Keratinocyte (primary cell): ENCODE measurements at places on chromosomes 13 and 19. TPM values are rescaled to one million over a fixed set of nuclear protein-coding genes. Genes with fewer than 3 reads are reported as not detected.

DNA sequence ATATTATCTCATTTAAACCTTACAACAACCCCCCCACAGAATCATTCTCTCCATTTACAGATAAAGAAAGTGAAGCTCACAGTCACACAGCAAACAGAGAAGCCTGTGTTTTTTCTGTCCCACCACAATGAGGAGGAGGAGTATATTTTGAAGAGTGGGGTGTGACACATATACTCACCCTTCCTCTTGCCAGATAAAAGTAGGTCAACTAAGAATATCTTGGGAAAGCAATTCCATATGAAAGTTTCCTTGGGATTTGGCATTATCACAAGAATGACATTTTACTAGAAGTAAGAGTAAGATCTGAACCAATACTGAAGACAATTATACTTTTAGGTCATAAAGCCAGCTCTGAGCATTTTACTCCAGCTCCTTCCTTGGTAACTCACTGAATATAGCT is 287.5 kb upstream of the HTR2A start:
- DNase-seq = no peak

SNRNP70 gene
- 116 to 186 TPM (median 149 TPM) in 3 replicates for polyA plus RNA-seq

DNA sequence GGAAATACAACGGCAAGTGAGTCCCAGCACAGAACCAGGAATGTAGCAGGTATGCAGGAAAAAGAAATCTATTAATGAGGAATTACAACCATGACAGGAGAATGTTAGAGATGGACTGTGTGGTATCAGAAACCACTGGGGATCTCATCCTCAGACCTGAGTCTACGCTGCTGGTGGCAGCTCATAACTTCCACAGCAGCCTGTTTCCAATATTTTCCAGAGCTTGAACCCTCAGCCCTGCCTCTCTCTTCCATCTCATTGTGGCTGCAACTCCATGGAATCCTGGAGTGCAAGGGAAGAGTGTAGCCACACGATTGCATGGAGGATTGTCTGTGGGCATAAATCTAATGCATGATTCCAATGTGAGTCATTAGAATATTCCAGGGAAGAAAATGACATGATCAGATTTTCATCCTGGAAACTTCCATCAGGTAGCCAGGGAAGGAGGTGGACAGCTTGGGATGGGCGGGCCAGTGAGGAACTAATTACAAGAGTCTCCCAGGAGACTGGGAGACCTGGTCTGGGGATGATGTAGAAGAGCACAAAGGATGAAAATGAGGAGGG is 14.9 kb downstream of the PLA2G4C start:
- no peak for DNase-seq

GRCh38 chr19:49213791-49214190 is 56.2 kb downstream of the TRPM4 start:
- DNase-seq = no peak

DNA sequence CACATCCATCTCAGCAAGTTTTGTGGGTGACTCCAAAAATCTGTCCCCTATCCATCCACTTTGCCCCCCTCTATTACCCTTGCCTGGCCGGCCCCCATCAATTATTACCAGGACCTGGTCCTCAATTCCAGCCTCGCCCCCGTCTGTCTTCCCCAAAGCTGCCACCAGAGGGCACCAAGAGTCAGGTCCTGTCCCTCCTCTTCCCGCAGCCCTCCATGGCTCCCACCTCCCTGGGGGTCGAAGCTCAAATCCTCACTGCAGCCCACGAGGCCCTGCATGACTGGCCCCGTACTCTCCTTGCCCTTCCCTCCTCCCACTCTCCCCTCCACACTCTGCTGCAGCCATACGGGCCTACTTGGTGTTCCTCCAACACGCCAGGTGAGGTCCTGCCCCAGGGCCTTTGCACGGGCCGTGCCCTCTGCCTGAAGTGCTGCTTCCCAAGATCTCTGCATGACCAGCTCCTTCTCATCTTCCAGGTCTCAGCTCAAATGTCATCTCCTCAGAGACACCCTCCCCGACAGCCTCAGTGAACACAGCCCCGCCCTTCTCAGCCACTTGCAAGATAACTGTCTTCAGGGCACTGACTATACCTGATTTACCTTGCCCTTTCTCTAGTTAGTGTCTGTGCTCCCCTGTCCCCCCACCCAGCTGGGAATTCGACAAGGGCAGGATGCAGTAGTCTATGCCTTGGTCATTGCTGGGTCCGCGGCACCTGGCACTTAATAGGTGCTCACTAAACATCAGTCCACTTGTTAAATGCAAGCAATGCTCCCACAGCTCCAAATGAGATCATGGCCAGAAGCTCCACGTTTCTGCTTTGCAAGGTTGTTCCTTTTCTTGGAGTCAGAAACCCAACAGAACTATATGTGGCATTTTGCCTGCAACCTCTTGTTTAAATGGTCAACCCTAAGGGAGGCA is 16.8 kb upstream of the SEMA6B start:
- DNase-seq = no peak

CYP2A6 gene
- not detected in 3 replicates for polyA plus RNA-seq

DNA sequence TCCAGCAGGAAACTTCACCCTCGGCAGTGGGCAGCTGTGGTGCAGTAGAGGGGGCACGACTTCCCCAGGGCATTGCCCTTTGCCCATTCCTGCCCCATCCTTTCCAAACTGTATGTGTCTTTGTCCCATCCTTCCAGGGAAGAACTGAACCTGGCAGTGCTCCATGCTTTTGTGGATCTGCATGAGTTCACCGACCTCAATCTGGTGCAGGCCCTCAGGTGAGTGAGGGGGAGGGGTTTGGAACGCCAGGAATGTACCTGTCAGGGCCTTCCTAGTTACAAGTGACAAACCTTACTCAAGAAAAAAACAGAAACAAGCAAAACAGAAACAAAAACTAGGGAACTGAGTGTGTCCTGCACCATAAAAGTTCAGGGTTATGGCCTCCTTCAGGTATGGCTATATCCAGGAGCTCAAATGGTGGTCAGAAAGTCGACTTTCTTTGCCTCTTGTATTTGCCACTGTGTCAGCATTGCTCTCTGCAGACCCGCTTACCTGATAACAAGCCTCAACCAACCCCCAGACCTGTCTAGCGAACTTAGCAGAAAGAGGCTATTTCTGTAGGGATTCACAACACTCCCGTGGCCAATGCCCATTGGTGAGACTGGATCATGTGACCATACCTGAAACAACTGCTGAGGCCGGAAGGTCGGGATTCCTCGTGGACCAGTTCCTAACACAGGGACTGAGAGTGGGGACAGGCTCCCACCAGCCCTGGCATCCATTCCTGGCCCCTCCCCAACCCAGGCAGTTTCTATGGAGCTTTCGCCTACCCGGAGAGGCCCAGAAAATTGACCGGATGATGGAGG is 4.2 kb downstream of the CYTH2 start:
- no peak for DNase-seq

CALM3 gene
- polyA plus RNA-seq = 245 to 556 TPM (median 411 TPM) in 3 replicates

GRCh38 chr13:30870049-30870884 is 35.8 kb upstream of the MEDAG start:
- peak; percentile 32 for DNase-seq

DNA sequence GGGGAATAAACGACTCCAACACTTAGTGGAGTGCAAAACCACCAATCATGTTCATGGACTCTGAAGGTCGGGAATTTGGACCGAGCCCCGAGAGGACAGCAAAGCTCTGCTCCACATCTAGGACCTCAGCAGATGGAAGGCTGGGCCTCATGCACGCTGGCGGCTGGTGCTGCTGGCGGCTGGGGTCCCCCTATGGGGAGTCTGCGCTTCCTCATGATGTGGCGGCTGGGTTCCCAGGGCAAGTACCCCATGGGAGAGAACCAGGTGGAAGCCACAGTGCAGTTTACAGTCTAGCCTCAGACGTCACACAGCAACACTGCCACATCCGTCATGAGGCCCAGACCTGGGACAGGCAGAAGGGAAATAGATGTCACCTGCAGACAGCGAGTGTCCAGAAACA is 13.2 kb downstream of the PEPD start:
- no peak for DNase-seq

FEM1A gene
- polyA plus RNA-seq = 3.5 to 6.2 TPM (median 4.8 TPM) in 3 replicates

- no peak for DNase-seq
Measured at GRCh38 chr13:32426191-32426989, 1.5 kb downstream of the N4BP2L1 start.

COMP gene
- 0.02 to 0.21 TPM in 2 of 3 replicates, not detected in the other for polyA plus RNA-seq

FPR1 gene
- 2.4 to 7.7 TPM (median 3.0 TPM) in 3 replicates for polyA plus RNA-seq

GRCh38 chr13:42732073-42732472 is 49.3 kb upstream of the FAM216B start:
- DNase-seq = no peak

GRCh38 chr13:47548294-47548840 is 452.7 kb downstream of the SUCLA2 start:
- no peak for DNase-seq

GRCh38 chr19:22118132-22118531 is 65.8 kb downstream of the ZNF257 start:
- no peak for DNase-seq

KIR3DL2 gene
- not detected in 3 replicates for polyA plus RNA-seq

- peak; percentile 88 for DNase-seq
Measured at GRCh38 chr13:79936368-79937136, 404.4 kb downstream of the SPRY2 start.

KLHL1 gene
- not detected in 3 replicates for polyA plus RNA-seq

DNA sequence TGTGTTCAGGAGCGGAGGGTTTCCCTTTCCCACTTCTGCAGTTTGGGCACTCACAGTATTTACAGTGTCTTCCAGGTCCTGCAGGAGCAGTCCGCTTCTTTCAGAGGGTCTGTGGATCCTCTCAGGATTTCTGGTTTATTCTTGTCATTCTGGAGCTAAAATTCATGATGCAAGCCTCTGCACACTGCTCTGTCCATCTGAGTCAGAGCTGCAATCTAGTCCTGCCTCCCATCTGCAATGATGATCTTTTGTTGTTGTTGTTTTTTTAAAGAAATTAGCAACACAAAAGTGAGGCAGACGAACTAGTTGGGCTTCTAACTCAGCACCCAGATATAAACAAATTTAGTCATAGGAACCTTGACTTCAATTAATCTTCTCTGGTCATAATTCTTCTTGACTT is 86.5 kb downstream of the DLEU7 start:
- DNase-seq = no peak

DNA sequence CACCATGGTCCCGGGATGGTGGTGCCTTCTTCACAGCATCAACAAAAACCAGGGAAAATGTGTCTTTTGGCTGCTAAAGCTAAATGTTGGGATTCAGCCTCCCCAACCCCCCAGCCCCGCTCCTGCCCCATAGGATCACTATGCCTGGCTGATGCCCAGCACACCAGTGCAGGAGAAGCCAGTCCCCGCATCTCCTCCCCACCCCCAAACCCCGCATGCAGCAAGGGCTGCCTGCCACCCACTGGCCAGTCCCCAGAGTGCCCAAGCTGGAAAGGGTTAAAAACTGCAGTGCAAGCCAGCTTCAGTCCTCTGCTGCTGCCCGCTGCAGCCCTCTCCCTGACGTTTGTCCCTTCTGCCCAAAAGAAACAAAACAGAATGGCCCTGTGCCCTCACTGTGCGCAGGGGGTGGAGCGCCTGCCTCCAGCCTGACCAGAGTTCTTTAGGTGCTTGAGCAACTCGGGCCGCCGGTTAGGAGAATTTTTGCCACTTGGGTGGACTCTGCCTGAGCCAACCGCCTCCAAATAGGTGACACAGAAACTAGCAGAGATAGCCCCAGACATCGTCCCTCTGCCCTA is 3.7 kb downstream of the CALM3 start:
- DNase-seq = no peak

GRCh38 chr19:16041299-16041990 is 34.9 kb upstream of the TPM4 start:
- DNase-seq = no peak
